ENCODE measurements at places on chromosomes 16 and 17. TPM values are rescaled to one million over a fixed set of nuclear protein-coding genes. Genes with fewer than 3 reads are reported as not detected.

GRCh38 chr16:48121276-48121675 lies 34.5 kb downstream of the ABCC12 start:
- DNase-seq: no peak

The ABCC6 gene
- 5.6 TPM for total RNA-seq

DNA sequence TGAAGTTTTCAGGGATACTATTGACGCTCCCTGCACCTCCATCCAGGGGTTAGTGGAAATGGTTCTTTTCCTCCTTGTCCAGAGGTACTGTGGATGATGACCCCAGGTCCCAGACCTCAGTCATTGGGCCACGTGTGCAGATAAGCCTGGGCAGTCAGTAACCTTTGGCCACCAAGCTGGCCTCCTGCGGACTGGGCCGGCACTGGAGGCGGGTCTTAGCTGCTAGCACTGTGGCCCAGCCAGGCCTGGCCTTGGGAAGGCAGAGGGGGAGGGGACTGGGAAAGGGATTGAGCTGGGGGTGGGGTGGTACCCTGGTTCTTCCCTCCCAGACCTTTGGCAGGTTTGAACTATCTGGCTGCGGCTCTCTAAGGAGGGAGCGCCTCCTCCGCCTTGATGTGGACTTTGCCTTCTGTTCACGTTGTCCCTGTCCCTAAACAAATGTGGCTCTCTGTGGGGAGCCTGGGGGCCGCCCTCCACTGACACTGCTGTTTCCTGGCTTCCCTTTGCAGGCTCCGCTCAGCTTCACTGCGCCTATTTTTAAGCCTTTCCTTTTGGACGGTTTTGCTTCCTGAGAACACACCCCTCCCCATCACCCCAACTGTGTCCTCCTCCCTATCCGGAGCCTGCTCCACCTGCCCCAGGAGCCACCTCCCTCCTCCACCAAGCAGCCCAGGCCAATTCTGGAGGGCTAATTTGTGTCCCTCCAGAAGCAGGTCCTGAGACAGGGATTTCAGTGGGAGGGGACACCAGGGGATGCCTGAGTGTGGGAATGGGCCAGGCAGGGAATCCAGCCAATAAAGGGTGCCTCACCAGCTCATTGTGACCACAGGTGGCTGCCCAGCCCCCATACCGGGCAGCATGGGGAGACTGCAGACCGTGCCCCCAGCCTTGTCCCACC lies 251.9 kb downstream of the SEC14L1 start:
- peak; percentile 92 for DNase-seq

The CA10 gene
- total RNA-seq: 0.29 TPM

The NPW gene
- total RNA-seq: 1.9 TPM

The OR3A2 gene
- total RNA-seq: not detected

- DNase-seq: no peak
Observed at GRCh38 chr16:54080524-54081008, 206.0 kb downstream of the IRX3 start.

DNA sequence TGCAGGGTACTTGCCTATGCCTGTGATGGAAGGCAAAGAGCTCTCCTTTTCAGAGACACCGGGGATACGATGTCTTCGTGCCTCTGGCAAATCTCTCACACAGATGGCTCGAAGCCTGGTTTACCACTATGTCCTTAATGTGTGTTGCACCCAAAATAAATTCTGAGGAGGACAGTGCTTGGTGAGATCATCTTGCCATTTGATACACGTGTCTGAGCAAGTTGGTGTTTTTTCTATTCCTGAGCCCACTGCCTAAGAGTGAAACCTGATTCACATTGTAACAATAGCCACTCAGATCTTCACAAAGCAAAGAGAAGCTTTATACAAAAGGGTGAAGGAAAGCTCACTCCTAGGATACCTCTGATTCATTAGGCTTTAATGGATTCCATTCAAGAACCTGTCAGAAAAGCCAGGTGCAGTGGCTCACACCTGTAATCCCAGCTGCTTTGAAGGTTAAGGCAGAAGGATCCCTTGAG lies 33.1 kb upstream of the AKAP1 start:
- no peak for DNase-seq

- DNase-seq: no peak
Observed at GRCh38 chr17:71011391-71011790, 842.1 kb downstream of the KCNJ2 start.

GRCh38 chr17:21400816-21401593 lies 24.8 kb downstream of the KCNJ12 start:
- peak; percentile 91 for DNase-seq

The FOXN1 gene
- not detected for total RNA-seq

DNA sequence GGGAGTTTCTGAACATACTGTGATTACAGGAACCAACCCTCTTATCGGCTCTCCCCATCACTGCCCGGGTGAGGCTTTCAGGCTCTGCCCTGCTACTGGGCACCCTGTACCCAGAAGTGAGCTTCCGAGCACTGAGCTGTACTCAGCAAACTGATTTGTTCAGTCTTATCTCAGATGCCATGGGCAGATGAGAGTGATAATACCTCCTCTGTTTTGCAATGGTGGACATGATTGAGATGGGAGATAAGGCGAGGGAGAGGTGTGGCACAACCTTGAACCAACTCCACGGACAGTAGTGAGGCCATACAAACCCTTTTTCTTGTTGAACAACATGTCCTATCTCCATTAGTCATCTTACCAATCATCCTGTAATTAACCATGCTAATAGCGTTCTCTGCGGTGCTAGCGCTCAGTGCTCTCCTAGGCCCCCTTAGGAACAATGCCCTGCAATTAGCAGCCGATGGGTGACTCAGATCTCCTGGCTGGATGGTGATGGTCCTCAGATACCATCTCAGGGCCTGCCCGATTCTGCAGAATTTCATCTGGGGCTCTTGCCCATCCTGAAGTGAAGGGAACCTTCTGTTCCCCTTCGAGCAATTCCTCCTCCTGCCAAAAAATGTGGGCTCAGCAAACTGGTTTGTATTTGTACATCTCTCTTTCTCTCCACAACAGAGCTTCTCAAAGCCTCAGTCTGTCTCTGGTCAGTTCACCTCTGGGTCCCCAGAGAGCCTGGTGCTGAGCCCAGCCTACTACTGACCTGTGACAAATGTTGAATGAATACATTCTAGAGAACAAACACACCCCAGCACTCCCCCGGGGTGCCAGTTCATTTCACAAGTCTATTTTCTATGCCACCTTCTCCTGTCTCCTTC lies 139.3 kb upstream of the IRX3 start:
- peak; percentile 53 for DNase-seq

All from endodermal cell (in vitro differentiated cells).